ENCODE measurements at places on chromosomes 1 and 21.

DNA sequence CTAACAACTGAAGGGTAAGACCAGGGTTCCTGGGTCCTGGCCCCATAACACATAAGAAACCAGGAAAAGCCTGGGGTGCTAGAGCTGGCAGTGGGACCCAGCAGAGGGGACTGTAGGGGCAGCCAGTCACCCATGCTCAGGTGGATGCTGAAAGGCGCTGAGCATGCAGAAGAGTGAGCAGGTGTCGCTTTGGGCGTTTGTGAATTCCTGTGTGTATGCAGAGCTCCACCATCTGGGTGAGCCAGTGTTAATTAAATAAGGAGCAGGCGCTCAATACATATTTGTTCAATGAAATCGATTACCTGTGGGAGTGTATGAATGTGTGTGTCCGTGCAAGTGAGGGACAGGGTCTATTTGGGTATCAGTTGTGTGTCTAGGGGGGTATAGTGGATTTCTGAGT is 499 bp downstream of the C1QA start:
- DNase-seq = no peak

- DNase-seq = no peak
Observed at GRCh38 chr1:198295225-198295624, 138.4 kb downstream of the NEK7 start.

DNA sequence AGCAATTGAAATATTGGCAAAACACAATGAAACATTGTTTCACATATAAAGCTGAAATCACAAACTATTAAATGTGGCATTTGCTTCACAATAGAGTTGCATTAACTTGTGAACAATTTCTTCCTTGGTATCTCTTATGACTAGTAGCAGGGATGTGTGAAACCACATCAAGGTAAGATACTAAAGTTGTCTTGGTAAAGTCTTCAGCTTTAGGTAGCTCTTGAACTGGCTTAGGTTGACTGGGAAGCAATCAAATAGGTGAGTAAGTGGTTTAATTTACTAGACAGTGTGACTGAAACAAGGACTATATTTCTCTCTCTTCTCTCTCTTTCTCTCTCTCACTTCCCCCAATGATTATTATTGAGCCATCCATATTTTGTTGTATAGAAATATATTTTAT is 141.5 kb upstream of the KCNK2 start:
- DNase-seq = no peak

- DNase-seq = no peak
Observed at GRCh38 chr1:156698995-156699394, 6.4 kb downstream of the CRABP2 start.

DNA sequence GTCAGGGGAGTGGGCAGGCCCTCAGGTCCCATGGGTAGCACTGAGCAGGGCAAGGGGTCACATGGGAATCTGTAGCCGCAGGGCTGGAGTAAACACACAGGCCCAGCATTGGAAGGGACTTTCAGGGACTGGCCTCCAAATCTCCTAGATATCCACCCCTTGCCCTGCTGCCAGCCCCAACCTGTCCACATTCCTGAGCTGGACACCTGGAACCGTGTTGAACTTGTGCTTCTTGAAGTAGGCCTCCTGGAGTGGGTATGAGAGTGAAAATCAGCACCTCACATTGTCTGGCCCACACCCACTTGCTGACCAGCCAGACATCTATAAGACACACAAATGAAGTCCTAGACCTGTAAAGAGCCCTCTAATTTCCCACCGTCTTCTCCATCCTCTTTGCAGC is 7.7 kb downstream of the POMGNT1 start:
- no peak for DNase-seq

GRCh38 chr1:229152311-229152710 is 118.6 kb upstream of the RAB4A start:
- DNase-seq = no peak

DNA sequence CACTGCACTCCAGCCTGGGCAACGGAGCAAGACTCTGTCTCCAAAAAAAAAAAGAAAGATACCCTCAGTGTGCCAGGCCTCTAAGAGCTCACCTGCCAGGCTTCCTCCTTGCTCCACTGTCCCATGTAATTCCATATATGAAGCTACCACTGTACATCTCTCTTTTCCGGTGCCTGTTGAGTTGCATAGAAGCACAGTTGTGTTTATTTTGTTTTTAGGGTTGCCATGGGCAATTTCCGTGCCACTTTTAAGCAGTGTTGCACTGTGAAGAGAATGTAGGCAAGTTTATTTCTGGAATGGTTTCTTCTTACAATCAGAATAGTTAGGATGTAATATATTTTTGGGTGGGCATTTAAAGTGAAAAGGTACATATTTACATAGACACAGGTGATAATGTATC is 23.3 kb downstream of the MR1 start:
- no peak for DNase-seq

- DNase-seq = no peak
Observed at GRCh38 chr1:85229574-85230097, 28.8 kb upstream of the SYDE2 start.
